Stimulated activated naive B cell treated with anti-CD40 and anti-IgM and Interleukin-4, amounts not matched to agents 10 μg/mL and 1 μg/mL and 100 μg/mL, for 72 hours (primary cell): ENCODE measurements at places on chromosomes 2 and 18.

DNA sequence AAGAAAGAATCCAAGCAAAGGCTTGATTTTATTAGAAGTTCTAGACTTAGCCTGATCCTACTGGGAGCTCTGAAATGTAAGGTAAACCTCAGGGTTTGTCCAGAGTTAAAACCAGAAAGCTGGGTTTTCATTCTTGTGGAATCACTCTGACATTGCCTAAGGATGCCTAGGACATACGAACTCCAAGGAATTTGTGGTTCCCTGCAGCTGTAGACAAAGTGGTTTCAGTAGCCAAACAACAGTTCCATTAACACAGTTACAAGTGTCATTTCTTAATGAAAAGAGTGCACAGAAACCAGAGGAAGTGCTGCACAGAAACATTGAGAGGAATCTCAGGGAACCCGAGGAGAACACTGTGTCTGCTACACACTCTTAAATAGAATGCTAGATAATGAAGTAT is 221.4 kb upstream of the ST6GAL2 start:
- DNase-seq = no peak

DNA sequence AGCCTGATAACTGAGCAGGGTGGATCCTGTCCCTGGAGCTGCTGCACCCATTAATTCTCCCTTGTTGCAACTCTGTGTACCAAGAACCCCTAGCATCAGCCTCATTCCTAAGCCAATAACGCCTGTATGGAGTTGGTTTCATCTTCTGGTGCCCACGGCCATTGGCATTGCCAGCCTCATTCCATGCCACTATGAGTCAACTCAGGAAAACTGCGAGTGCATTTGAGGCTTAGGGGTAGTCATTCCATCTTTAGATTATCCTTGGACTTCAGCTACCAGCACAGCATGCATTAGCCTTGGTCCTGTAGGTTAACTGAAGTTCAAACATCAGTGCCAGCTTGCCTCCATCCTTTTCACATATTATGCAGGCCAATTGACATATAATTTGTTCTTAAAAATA is 1.4 kb upstream of the TRIM54 start:
- no peak for DNase-seq

- no peak for DNase-seq
Measured at GRCh38 chr2:43455731-43456642, 139.9 kb downstream of the THADA start.

DNA sequence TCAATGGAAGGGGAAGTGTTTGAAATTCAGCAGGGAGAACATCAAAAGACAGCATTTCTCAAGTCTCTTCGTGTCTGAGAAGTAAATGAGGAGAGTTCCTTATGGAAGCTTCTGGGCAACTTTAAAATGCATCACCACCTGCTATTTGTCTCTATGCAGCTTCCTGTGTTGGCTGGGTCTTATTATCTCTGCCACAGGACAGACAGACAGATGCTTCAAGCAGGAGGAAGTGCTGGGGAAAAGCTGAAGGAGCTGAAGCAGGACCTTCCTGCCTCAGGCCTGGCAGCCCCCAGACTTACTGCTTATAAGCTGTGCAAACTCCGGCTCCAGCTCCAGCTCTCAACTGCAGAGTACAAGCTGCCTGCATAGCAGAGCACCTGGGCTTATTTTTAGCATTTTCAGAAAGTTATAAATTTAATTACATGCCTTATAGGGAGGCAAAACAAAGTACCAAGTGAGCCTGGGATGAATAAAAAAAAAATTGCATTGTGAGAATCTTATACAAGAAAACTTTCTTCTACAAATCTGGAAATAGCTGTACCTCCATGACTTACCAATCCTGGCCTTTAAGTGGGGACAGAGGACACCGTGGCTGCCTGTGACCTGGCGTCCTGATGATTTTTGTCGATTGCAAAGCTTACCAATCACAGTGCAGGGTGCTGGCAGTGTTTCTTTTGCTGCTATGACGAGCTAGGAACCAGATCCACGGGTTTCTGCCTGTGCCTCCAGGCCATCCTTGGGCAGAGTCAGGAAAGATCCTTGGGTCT is 206.3 kb downstream of the SEPTIN10 start:
- no peak for DNase-seq

GRCh38 chr2:201517094-201517493 is 65.6 kb downstream of the STRADB start:
- no peak for DNase-seq

- no peak for DNase-seq
Measured at GRCh38 chr18:41842886-41843285, 112.1 kb upstream of the PIK3C3 start.

GRCh38 chr2:135091681-135092080 is 39.6 kb downstream of the RAB3GAP1 start:
- DNase-seq = no peak

DNA sequence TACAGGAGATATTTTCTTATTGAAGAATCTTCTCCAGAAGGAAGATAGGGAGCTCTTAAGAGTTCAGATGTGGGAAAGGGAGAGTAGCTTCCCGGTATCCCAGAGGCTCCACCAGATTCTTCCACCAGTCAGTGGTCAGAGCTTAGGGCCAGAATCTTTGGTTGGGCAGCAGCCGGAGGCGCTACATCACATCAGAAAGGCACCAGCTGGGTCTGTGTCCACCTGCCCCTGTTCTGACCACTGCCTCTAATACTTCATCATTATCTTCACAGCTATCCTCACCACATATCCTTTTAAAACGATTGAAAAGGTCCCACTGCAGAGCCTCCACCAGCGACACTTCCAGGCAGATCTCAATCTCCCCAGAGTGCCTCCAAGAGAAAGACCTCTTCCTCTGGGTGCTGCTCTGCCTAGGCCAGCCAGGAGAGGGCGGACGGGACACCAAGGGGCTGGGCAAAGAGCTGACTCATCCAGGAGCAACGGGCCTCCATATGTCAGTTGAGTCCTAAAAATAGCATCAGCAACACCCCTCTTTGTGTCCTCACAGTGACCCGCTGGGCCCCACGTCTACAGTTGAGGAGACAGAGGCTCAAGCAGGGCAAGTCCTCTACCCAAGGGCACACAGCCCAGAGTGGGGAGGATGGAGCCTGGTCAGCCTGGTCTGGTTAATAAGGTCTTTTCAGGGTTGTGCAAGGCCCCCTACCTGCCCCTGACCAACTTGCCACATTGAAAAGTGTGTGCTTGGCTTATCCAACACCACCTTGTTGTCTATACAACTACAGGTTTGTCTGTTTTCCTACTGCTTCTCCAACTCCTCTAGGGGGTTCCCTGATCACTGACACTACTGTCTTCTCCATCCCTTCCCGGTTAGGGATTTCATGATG is 81.2 kb downstream of the ADD2 start:
- DNase-seq = peak; percentile 17

DNA sequence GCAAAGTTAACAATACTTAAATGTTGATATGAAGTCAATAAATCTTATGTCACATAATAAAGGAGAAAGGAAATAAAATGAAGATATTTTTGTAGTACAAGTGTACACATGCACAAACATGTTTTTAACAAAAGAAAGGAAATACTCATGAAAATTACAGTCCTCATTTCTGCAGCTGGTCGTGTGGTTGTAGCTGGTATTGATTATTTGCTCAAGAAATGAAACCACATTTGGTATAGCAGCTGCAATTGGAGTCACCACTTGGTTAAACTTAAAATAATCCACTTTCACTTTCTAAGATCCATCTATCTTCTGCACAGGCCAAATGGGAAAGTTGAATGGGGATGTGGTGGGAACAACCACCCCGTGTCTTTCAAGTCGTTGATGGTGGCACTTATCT is 580.5 kb upstream of the NRXN1 start:
- DNase-seq = no peak

DNA sequence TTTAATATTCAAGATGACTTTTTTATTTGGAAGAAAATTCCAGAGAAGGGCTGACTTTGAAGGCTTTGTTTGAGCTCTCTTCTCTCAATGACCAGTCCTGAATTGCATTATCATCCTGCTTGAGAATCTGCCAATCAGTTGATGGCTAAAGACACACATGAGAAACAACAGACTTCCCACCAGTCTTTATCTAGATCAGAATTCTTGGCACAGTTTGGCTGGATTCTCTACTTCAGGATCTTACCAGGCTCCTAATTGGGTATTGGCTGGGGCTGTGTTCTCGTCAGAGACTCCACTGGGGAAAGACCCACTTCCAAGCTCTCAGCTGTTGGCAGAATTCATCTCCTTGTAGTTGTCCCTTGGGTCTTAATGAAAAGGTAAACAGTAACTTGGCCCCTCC is 86.0 kb downstream of the WDSUB1 start:
- DNase-seq = no peak
